ENCODE measurements at places on chromosomes 3 and 15.

DNA sequence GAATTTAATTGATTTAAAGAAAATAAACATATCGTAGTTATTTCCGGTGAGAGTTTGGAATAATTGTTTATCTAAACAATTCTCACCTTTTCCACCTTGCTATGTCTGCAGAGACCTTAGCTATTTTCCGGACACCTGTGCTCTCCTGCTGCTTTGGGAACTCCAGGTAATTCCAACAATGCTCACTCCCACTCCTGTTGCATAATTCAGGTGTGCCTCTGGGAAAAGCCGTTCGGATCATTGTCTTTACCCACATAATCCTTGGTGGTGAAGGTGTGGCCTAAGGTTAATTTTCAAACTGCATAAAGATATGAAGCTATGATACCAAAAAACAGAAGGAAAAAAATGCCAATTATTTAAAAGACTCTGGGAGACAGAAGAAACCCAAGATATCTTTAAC lies 59.4 kb downstream of the LDHAL6B start:
- DNase-seq, result no peak

- no peak for DNase-seq
These were observed 80.2 kb downstream of the DNASE1L3 start for GRCh38 chr3:58130591-58130990.

DNA sequence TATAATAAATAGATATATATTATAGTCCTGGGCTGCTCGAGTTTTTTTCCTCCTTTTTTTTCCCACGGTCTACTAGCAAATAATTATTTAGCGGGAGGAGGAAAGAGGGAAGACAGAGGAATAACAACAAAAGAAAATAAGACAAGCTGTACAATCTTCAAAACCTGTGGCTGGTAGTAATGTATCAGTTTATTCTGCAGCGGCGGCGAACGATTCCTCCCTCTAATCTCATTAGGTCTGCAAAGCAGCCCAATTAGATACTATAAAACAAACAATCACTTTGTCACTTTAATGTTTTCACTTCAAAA lies 390 bp upstream of the TLE3 start:
- no peak for DNase-seq

DNA sequence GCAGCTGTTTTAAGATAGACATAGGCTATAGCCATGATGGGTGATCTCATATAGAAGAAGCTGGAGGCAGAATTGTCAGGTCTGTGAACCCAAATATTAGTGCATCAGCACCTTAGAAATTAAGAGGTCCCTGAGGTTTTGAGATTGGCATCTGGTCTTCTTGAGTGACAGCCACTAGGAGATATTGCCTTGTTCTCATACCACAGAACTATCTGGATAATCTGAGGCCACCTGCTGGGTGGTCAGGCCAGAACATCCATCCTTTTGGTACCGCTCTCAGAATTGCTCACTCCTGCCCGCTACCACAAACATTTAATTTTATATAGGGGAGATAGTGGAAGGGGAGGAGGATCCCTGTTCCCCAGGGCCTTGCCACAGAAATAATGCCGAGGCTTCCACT lies 210.6 kb upstream of the ZPLD1 start:
- DNase-seq, result peak; percentile 20

GRCh38 chr3:15646851-15647511 lies 45.4 kb downstream of the BTD start:
- no peak for DNase-seq

- DNase-seq, result no peak
These were observed 2.7 kb upstream of the MAPK6 start for GRCh38 chr15:52016316-52016715.

DNA sequence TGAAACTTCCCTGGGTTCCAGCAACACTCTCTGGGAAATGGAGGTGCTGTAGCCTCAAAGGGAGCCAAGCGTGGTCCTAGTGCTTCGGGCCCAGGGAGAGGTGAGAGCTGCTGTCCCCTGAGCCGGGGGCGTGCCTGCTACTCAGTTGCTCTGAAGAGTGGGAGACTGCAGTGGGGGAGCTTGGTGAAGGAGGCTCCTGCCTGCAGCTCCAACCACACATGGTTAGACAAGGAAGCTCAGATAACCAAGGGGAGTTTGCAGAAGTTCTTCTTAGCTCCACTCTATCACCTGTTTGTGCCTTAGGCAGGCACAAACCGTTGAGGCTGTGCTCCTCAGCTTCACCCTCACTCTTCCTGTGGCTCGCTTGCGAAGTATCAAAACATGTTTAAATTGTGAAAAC lies 53.6 kb upstream of the TRPM1 start:
- no peak for DNase-seq

DNA sequence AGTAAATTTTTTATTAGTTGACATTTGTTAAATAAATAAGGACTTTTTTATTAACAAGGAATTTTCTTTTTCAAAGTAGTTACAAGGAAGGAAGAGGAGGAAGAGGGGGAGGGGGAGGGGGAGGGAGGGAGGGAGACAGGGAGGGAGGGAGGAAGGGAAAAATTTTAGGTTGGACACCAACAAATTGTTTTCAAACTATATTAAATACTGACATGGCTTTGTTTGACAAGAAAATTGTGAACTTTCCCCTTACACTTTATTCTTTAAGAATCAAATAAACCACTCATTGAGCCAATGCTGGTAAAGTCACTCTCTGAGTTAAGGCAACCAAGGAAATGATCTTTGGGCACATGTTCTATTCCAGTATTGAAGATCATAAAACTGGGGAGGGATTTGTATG lies 115.7 kb upstream of the PPP2R3A start:
- DNase-seq, result no peak

- DNase-seq, result no peak
These were observed 217.6 kb downstream of the TPRG1 start for GRCh38 chr3:189389346-189389745.

DNA sequence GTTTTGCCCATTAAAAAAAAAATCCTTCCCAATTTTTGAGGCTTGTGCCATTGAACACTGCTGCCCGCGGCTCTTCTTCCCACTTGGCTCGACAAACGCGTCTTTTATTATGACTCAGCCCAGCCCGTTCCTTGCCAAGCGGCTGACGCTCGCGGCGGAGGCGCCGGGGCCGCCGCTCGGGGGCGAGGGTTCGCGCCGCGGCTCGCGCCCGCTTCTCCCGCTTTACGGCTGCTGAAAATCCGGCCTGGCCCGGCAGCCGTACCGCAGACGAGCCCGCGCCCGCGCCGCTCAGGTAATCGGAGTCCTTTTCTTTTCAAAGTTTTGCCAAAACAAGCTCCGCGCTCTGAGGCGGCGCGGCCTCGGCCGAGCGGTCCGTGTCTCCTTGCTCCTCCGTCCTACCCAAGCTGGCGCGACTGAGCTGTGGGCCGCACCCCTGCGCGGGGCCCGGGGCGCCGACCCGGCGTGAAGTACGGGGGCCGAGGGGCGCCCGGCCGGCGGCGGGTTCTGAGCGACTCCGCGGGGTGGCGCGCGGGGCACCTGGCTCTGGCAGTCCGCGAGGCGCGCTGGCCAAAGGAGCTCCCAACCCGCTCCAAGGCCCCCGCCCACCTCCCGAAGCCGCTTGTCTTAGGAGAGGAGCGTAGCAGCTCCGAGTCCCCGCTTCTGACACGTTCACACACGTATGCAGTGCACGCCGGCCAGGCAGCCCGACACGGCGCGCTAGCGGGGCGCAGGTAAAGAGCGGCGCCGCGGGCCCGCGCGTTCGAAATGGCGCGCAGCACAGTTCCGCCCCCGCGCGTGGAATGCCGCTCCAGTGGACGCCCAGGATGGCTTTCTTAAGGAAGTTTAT lies 418.2 kb upstream of the NAALADL2 start:
- peak; percentile 92 for DNase-seq

- no peak for DNase-seq
These were observed 358.1 kb downstream of the NSUN3 start for GRCh38 chr3:94420931-94421330.

GRCh38 chr3:42734263-42734860 lies 31.8 kb upstream of the HHATL start:
- no peak for DNase-seq

DNA sequence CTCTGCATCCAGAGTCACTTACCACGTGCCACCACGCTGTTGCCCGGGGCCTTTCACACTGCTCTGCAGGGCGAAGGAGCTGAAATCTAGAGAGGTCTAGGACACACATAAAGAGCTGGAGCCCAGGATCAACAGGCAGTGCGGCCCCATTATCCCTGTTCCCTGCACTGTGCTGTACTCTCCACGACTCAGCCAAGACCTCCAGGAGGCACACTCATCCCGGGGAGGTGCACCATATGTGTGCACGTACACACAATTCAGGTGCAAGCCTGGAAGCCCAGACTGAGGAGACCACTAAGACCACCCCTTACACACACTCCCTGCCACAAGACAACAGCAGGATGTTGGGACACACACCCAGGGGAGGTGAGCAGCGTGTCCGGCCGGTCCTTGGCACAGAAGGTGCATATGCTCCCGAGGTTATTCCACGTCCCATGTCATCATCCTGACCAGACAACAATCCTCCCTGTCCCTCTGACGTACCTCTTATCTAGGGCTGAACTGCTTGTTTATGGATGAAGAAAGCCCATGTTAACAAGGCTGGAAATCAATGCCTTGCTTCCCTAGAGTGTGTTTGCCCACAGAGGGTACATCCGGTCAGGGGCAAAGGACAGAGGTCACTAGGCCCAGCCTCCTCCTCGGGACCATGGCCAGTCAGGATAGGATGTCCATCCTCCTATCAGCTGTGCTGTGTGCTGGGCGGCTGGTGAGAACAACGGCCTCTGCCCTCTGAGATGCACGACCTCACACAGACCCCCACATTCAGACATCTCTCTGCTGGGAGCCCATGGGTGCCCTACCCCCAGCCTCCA lies 16.1 kb downstream of the KLF15 start:
- DNase-seq, result no peak

- DNase-seq, result no peak
These were observed 55.7 kb downstream of the CACNA1D start for GRCh38 chr3:53550005-53550620.

GRCh38 chr3:26118165-26118564 lies 328.3 kb downstream of the OXSM start:
- DNase-seq, result peak; percentile 18

- no peak for DNase-seq
These were observed 317.0 kb downstream of the VGLL3 start for GRCh38 chr3:86673991-86674390.

GRCh38 chr15:78923015-78923414 lies 21.8 kb downstream of the CTSH start:
- DNase-seq, result no peak

DNA sequence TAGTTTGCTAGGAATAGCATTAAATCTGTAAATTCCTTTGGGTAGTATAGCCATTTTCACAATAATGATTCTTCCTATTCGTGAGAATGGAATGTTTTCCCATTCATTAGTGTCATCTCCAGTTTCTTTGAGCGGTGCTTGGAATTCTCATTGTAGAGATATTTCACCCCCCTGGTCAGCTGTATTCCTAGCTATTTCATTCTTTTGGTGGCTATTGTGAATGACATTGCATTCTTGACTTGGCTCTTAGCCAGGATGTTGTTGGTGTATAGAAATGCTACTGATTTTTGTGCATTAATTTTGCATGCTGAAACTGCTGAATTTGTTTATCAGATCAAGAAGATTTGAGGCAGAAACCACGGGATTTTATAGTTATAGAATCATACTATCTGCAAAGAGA lies 690.5 kb upstream of the ALCAM start:
- no peak for DNase-seq

DNA sequence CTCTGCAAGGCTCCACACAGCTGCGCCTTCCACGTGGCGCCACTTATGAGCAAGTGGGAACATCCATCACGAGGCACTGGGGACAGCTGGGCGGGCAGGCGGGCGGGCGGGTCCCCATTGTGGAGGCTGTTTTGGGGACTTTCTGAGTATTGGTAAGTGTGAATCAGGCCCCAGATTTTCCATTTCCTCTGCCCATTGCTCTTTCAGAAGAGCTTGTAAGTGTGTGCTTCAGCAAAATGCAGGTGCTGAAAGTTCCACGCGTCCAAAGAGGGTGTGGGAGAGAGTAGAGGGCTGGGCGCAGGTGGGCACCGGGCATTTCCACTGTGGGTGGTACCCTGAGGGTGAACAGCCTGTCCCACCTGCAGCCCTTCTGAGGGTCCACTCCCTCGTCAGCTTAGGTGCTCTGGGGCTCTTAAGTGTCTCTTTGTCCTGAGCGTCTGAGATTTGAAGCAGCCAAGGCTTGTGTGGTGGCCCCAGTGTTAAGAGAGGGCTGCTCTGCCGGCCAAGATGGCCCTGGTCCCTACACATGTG lies 177.1 kb downstream of the RPLP1 start:
- DNase-seq, result no peak

- no peak for DNase-seq
These were observed 1.9 kb downstream of the VGLL4 start for GRCh38 chr3:11641683-11642430.

DNA sequence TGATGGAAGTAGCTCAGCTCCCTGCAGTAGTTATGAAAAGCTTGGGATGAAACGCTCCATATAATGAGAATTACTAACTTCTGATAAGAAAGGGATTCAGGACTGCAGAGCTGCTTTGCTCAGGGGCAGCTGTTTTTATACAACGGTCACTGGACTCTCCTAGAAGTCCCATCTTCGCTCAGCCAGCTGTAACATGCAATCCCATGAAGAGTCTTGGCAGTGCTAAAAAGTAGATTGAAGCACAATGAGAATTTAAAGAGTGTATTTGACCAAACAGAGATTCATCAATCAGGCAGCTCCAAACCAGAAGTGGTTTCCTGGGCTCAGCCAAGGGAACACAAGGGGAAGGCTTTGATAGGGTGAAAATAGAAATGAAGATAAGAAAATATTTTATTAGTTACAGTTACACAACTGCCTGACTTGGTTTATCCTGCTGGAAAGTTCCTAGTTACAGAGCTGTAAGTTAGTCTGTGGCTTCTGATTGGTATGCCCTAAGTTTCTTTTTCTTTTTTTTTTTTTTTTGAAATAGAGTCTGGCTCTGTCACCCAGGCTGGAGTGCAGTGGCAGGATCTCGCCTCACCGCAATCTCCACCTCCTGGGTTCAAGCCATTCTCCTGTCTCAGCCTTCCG lies 24.1 kb downstream of the SIDT1 start:
- no peak for DNase-seq

DNA sequence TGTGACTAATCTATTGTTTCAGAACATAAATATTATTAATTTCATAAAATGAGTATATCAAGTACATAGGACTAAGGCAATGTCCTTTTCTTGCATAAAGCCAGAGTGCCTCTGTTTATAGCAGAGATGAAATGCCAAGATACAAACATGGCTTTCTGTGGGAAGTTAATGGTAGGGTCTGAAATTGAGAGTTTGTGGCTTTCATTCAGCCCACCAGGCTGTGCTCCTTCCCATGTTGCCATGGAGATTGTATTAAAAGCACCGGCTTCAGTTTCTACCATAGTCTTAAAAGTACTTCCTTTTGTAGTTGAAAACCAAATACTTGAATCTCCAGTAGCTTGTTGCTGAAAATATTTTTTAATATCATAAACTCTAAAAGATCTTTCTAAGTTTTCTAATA lies 114.0 kb downstream of the LRRC28 start:
- DNase-seq, result no peak

Measured in WERI-Rb-1 (cell line).